ENCODE measurements at places on chromosomes 4 and X.

DNA sequence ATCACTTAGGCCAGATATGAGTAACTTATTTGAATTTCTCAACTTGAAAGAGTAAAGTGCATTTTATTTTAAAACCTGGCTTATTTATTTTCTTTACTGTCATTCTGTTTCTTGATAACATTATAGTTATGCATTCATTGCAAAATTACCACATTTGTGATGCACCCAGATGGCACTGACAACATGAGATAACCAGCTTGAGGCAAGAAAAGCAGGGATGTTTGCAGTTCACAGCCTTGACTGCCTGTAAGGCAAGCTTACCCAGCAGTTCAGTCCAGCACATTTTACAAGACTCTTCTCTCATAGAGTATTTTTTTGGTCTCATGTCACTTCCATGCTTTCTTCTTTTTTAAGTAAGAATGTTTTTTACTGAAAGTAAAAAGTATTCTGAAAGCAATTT lies 25.3 kb upstream of the EPGN start:
- DNase-seq, result no peak

- no peak for DNase-seq
These were observed 36.1 kb downstream of the GRXCR1 start for GRCh38 chr4:42928582-42928981.

- DNase-seq, result no peak
These were observed 242.7 kb downstream of the MID1IP1 start for GRCh38 chrX:39043838-39044550.

- peak; percentile 97 for DNase-seq
These were observed 46.4 kb downstream of the ASMT start for GRCh38 chrX:1661048-1661921.

DNA sequence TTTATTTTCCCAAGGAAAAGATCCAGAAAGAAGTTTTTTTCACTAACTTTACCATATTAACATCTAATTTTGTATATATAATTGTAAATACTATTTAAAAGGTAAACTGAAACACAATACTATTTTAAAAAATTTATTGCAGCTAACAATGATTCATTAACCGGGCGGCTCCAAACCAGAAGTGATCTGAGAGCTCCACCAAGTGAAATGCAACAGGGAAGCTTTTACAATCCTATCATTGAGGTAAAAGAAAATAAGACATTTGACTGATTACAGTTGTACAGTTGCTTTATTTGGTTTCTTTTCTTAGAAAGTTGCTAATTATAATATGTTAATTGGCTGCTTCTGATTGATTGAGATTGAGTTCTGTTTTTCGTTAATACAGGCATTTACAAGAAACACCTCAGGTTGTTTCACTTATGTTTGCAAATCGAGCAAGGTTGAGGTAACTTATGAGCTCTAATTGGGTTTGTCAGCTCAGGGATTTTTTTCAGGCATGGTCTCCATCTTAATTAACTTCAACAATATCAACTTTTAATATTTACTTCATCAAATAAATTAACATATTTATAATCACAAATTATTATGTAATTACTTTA lies 220.2 kb upstream of the UGT8 start:
- no peak for DNase-seq

GRCh38 chr4:39043058-39043860 lies 11.1 kb upstream of the TMEM156 start:
- DNase-seq, result no peak
